PC-3 (cell line): ENCODE measurements at places on chromosomes 3 and 15.
A peak's percentile ranks its signal among the peaks of the same experiment; 100 is the strongest.

GRCh38 chr3:149274220-149274619 is 52.6 kb upstream of the CP start:
- no peak overlapping the region for H3K27ac ChIP-seq
- H3K27me3 ChIP-seq = no peaks in the 10 kb centered on the region
- no peak for DNase-seq
- H3K4me1 ChIP-seq = peaks cover 44% of the 10 kb centered on the region

- peaks cover 9% of the 10 kb centered on the region; the same call in 1 of the 2 replicates for H3K4me1 ChIP-seq
- H3K36me3 ChIP-seq = no peaks in the 10 kb centered on the region
- H3K27ac ChIP-seq = no peak overlapping the region
These were observed 263.3 kb upstream of the TPM1 start for GRCh38 chr15:62779036-62779770.

DNA sequence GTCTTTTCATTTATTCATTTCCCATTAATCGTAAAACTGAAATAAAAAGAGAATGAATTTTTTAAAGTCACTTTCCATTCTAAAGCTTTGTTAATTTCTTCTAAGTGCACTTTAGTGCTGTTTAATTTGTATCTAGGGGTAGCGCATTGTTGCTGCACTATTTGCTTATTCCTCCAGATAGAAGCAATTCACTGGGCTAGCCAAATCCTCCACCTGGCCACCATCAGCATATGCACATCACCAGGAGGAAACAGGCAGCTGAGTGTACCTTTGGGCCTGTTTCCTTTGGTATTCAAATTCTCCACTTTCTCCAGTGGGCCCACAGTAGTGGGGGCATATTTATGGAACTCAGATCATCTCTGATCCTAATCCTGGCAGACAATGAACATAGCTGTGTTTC is 29.8 kb upstream of the CPB1 start:
- H3K27me3 ChIP-seq = peaks cover 17% of the 10 kb centered on the region; the same call in 1 of the 2 replicates
- no peak overlapping the region for H3K27ac ChIP-seq
- no peak overlapping the region for H3K4me3 ChIP-seq
- H3K36me3 ChIP-seq = no peaks in the 10 kb centered on the region

DNA sequence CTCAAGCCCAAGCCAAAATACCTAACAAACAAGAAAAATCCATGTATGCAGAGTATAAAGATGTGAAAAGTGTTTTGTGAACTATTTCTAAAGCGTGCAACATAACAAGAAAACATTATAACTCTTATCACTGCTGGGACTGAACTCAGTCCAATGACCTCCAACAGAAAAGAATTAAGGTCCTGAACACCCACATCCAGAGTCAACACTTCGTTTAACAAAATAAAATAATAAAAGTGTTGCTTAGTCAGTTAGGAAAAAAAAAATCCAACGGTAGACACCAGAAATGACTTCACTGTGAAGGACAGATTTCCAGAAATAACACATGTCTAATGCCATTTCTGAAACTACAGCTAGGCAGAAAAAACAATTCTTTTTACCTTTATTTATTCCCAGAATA is 28.0 kb downstream of the MB21D2 start:
- peak overlapping the region; percentile 98; the same call in 1 of the 2 replicates for H3K27ac ChIP-seq
- DNase-seq = no peak
- no peak overlapping the region for H3K4me3 ChIP-seq
- H3K27me3 ChIP-seq = no peaks in the 10 kb centered on the region

DNA sequence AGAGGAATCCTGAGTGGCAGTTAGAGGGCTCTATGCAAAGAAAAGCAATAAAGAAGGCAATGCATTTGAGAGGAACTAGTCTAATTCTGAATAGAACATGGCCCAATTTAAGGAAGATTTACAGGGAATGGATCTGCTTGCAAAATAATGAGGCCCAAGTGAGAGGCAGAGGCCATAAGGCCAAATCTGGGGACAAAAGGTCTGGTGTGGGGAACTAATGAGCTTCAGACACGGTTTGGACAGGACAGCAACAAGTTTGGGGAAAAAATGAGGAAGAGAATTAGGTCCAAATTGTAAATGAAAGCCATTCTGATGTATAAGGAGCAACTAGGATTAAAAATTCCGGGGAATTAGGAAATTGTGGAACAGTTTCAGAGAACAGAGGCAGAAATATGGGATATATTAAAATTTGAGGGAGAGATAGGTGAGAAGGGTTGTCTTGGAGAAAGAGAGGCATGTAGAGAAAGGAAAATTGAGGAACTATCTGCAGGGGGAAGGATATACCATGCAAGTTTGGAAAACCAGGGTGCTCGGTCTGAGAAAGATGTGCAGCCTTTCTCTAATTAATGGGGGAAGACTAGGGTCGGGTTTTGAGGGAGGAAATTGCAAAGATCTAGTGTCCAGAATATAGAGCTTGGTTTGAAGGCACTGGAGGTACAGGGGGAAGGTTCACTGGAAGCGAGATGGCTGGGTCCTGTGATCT is 73.8 kb downstream of the RBPMS2 start:
- H3K36me3 ChIP-seq = no peaks in the 10 kb centered on the region
- no peak overlapping the region for H3K27ac ChIP-seq
- H3K27me3 ChIP-seq = no peaks in the 10 kb centered on the region
- peaks cover 39% of the 10 kb centered on the region for H3K4me1 ChIP-seq

DNA sequence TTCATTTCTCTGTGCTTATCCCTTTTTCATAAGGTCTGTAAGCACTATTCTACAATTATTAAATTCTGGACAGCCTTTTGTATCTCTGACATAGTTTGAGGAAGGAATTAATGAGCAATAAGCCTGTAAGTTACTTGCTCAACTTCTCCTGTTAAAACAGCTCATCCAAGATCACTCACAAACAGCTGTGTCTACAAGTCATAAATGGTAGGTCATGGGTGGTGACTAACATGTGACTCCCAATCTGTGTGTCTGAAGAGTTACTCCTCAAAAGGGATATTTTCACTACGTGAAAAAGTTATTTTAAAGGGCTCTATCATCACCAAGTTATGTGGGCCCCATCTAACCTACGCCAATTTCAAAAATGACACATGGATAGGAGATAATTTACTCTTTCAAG is 145.2 kb upstream of the CBLB start:
- no peak overlapping the region for H3K4me3 ChIP-seq
- H3K27me3 ChIP-seq = no peaks in the 10 kb centered on the region
- peak overlapping the region; percentile 95 for H3K27ac ChIP-seq
- H3K36me3 ChIP-seq = no peaks in the 10 kb centered on the region
- H3K4me1 ChIP-seq = peaks cover 22% of the 10 kb centered on the region
- DNase-seq = peak; percentile 98

DNA sequence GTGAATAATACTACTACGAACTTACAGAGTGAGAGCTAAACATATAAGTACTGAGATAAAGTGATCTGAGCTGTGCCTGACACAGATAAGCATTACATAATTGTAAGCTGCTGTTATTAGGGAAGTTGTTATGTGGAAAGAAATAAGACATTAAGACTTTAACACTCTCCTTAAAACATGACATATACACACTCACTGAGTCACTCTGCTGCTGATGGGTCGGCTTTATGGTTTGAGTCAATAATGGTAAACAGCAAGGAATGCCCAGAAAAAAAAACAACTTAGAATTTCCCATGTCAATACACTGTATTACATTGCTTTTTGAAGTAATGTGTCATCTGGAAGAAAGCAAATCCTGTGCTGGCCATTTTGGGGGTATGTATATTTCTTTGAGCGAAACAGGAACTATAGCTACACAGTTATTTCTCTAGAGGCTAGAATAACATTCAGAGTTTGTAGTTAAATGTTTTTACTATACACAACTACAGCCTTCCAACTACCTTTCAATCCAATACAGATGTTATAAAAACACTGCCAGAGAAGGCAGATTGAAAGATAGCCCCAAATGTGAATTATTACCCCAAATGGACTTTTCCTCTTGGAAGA is 22.8 kb upstream of the SPRED1 start:
- DNase-seq = peak; percentile 81
- H3K4me1 ChIP-seq = peaks cover 30% of the 10 kb centered on the region
- no peaks in the 10 kb centered on the region for H3K27me3 ChIP-seq
- no peaks in the 10 kb centered on the region for H3K36me3 ChIP-seq
- peak overlapping the region; percentile 61 for H3K27ac ChIP-seq
- H3K4me3 ChIP-seq = no peak overlapping the region; the same call in 1 of the 2 replicates

DNA sequence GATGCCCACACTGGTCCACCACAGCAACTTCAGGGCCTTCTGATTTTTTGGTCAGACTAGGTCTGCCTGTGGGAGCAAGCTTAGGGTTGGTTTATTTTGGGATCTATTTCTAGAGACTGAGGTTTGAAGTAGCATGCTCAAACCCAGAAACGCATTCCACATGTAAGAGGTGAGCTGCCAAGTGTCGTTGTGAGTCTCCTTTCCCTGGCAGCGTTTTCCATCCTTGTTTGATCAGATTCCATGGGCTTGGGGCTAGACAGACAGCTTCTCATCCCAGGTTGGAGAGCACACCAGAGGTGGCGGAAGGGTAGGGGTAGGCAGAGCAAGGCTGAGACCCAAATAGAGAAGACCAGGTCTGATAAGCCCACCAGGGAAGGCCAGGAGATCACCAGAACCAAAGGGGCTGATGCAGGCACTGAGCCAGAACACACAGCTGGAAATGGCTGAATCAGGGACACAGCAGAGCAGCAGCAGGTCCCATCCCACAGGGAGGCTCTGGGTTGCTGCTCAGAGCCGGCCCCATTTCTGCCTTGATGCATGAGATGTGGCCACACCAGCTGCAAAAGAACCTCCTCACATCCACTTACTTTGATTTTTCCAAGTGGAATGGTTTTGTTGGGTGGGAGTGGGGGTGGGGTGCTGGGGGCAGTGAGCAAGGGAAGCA is 186.8 kb downstream of the THSD4 start:
- H3K27ac ChIP-seq = no peak overlapping the region
- H3K36me3 ChIP-seq = peaks cover 7% of the 10 kb centered on the region; the same call in 1 of the 2 replicates
- no peak for DNase-seq
- no peak overlapping the region for H3K4me3 ChIP-seq
- H3K27me3 ChIP-seq = no peaks in the 10 kb centered on the region

- no peak overlapping the region for H3K27ac ChIP-seq
- no peak for DNase-seq
- no peaks in the 10 kb centered on the region for H3K36me3 ChIP-seq
- 0 out of 2 replicates have a peak, but pooled peaks cover 5% of the 10 kb centered on the region for H3K4me1 ChIP-seq
- H3K27me3 ChIP-seq = no peaks in the 10 kb centered on the region
- no peak overlapping the region for H3K4me3 ChIP-seq
These were observed 70.4 kb downstream of the SATB1 start for GRCh38 chr3:18354701-18355100.
